Activated T-helper 17 cell treated with anti-CD3 and anti-CD28 coated beads, Interleukin-2, amount 50 U/mL, for 72 hours (primary cell): ENCODE measurements at places on chromosomes 4 and X. TPM values are rescaled to one million over a fixed set of nuclear protein-coding genes. Genes with fewer than 3 reads are reported as not detected.

GRCh38 chrX:64093761-64094160, 111.7 kb downstream of the AMER1 start:
- no peak for ATAC-seq

DNA sequence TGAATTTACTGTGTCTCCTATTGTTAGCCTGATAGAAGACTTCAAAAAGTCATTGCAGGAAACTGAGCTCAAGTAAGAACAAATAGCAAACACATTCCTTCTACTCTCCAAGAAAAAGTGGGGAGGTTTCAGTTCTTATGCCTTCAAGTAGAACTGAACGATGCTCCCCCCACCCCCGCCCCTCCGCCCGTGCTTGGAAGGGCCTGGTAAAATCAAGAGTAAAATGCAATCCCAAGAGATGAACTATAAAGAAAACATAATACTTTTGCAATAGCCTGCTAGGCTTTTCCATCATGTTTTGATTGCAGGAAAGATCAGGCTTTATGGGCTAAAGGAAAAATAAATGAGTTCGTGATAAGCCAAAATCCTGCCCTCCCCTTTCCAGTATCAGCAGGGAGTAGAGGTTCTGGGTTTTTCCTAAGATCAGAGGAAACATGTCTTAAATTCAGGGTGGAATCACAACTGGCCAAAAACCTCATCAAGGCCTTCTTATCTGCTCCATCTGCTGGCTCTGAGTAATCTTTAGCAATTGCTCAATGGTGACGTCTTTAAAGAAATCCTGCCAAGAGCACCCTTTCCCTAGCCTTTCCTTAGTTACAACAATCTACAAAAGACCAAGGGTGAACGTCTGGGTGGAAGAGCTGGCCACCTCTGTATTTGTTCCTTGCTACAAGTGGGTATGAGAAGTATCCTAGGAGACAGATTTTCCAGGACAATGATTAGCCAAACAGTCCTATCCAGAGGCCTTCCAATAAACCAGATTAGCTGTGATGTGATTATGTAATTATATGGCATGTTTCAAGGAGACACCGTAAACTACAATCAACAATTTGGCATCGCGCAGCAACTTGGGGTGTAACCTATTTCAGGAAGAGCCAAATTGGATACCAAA, 66.3 kb upstream of the FAM9C start:
- ATAC-seq: peak; percentile 34

DNA sequence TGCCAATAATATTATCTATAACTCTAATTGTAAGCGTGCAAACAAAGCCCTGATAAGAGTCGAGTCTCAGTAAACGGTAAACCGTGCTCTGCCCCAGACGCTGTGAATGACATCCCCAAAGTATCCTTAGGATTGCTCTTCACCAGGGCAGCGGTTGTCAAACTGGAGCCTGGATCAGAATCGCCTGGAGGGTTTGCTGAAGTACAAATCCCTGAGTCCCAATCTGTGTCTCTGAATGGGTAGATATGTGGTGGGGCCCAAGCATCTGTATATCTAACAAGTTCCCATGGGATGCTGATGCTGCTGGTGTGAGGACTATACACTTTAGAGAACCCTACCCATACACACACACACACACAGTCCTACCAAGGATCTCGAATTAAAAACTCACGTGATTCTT, 813 bp upstream of the APBB2 start:
- ATAC-seq: no peak

PCYT1B gene
- 0.19 TPM for total RNA-seq

ADGRG4 gene
- total RNA-seq: not detected

DNA sequence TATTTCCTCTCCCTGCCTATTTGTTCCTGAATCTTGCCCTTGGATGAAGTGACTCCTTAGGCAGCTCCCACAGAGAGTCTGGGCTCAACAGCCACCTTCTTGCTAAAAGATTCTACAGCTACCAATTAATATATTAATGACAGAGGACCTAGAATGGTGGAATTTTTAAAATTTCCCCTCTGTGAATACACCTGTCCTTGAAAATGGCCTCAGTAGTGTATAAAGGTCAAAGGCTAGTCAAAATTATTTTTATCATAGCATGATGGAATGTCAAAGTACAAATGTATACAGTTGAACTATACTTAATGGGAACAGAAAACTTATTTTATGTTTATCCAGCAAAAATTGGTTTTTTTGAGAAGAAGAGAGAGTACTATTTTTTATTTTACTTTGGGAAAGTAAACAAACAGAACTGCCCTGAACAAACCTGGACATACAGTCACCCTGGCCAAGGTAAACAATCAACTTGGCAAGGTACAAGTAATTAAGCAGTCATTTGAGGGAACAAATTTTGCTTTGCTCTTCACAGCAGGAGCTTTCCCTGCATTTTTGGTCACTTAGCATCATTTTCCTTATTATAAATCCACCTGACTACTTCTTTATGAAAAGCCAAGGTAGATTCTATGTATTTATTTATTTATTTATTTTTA, 250.8 kb downstream of the INPP4B start:
- no peak for ATAC-seq

GRCh38 chr4:41460641-41461040, 77.3 kb upstream of the LIMCH1 start:
- ATAC-seq: no peak

DNA sequence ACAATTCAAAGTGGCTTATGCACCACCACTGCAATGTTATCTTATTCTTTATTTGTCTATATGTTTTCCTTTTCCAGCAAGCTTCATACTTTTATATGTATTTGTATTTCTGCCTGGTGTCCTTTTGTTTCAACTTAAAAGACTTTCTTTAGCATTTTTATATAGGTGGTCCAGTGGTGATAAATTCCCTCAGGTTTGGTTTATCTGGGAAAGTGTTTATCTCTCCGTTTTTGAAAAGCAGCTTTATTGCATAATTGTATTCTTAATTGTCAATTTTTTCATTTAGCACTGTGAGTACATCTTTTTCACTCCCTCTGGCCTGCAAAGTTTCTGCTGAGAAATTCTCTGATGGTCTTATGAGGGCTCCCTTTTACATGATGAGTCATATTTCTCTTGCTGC, 479.0 kb upstream of the GRID2 start:
- ATAC-seq: no peak

- ATAC-seq: peak; percentile 71
Observed at GRCh38 chrX:124211312-124211942, 121.0 kb upstream of the TEX13D start.

GRCh38 chr4:100147684-100148083, 42.6 kb downstream of the DDIT4L start:
- ATAC-seq: no peak

DNA sequence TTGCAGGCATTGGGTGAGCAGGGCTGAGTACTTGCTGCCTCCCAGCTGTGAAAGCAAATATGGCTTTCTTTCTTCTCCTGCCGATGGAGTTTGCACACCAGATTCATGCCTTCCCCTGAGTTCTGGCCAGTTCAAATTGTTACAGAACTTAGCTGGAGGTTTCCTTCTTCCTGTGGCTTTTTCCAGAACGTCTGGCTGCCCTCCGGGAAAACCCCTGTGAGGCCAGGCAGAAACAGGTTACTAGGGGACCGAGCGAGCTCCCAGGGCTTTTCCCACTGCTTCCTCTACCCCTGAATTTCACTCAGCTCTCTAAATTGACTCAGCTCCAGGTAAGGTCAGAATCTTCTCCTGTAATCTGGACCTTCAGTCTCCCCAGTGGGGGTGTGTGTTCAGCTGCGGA, 482.4 kb downstream of the C4orf33 start:
- ATAC-seq: no peak

DNA sequence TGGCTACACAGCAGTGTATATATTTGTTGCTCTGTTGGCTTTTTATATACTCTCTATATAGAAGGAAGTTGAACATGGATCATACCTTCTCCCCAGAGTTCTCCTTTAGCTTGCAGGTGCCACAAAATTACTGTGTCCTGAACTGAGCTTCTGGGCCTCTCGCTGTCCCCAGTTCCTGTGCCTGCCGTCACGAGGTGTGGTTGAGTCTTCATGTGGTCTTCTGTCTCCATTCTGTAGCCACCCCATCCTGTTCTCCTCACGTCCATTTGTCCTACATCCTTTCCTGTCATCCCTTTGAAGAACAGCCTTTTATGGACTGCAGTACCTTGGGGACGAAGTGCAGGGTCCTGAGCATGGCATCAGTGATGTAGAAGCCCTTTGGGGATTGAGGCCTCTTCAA, 14.5 kb downstream of the TMEM131L start:
- ATAC-seq: no peak

USP27X gene
- total RNA-seq: 1.1 TPM

DNA sequence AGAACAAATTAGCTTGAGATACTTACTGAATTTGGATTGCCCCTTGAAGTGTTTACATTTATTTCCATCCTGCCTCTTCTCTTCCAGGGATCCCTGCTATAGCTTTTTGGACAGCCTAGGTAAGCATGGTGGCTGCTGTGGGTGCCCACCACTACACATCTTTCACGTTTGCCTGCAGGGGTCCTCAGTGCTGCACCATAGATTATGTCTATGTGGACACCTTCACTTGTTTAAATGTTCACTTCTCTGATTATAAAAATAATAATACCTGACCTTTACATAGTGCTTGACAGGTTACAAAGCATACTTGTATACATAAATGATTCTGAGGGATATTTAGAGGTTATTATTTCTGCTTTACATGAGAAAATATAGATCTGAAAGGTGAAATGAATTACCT, 67.9 kb upstream of the SLC4A4 start:
- ATAC-seq: no peak

DNA sequence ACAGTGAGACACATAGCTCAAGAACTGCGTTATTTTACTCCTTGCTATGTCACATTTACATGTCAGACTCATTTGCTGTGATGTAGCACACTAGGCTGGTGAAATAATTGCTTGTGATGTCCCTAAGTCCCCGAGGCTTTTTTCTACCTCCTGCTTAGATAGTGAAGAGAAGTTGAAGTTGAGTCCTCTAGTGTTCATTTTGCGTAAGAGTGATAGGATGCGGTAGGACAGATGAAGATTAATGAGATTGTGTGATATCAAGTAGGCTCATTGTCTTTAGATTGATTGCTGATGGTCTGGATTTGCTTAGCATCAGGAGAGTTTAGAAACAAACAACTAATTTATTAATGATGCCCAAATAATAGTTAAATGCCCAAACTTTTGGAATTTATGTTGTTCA, 173.6 kb upstream of the NUDT6 start:
- no peak for ATAC-seq

POU3F4 gene
- total RNA-seq: not detected

EVC2 gene
- total RNA-seq: 4.0 TPM

- no peak for ATAC-seq
Observed at GRCh38 chrX:116318672-116319071, 117.7 kb upstream of the SLC6A14 start.

DNA sequence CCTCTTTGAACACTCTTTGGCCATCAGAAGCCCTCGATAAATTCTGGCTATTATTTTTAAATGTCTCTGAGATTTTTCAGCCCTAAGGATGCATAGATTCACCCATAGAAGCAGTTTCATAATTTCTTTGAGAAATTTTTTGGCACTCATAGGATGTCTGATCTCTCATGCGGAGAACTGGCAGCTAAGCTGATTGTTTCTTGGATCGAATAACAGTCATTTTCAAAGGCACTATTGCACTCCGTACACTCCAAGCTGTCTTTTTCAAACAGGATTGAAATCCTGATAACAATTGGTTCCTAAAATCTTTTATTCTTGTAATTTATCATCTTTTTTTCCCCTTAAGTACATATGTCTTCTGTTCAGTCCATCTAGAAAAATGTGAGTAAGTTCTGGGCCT, 411.9 kb downstream of the SPOCK3 start:
- no peak for ATAC-seq

GRCh38 chr4:8830056-8830455, 41.6 kb downstream of the HMX1 start:
- ATAC-seq: no peak

GRCh38 chrX:74270393-74270792, 33.6 kb upstream of the ZCCHC13 start:
- ATAC-seq: no peak

DNA sequence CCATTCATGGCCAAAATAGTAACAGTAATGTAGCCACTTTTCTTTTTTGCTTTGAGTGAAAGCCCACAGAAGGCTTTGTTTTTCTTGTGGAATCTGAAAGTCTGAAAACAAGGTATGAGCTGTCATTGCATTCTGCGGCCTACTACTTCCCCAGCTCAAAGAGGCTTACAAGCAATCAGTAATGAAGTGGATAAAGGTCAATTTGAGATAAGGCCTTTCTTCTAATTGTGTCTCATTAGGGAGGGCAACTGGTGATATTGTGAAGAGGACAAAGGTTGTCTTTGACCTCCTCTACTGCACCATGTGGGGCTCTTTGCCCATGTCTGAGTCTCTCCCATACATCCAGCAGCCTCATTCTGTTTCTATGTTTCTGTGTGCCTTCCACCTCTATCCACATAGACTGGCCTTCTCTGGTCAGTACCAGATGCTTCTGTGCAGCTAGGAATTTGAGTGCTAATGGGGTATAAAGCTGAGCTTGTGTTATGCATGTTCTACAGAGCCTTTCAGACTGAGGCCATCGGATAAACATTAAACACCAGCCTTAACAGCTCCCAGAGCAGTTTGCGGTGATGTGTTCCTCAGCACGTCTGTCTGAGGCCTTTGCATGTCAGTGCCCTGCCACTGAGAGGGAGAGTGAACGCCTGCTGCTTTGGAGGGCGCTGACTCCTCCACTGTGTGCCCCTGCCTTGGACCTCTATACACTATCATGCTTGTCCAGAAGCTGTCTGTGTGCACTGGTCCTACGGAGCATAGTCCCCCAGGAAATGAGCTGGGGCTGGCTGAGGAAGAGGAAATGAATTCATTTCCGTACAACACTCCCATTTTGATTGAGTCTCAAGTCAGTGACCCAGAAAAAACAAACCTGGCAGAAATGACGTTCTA, 80.2 kb downstream of the SH2D1A start:
- no peak for ATAC-seq

- no peak for ATAC-seq
Observed at GRCh38 chr4:37948542-37948941, 11.7 kb upstream of the PTTG2 start.

DNA sequence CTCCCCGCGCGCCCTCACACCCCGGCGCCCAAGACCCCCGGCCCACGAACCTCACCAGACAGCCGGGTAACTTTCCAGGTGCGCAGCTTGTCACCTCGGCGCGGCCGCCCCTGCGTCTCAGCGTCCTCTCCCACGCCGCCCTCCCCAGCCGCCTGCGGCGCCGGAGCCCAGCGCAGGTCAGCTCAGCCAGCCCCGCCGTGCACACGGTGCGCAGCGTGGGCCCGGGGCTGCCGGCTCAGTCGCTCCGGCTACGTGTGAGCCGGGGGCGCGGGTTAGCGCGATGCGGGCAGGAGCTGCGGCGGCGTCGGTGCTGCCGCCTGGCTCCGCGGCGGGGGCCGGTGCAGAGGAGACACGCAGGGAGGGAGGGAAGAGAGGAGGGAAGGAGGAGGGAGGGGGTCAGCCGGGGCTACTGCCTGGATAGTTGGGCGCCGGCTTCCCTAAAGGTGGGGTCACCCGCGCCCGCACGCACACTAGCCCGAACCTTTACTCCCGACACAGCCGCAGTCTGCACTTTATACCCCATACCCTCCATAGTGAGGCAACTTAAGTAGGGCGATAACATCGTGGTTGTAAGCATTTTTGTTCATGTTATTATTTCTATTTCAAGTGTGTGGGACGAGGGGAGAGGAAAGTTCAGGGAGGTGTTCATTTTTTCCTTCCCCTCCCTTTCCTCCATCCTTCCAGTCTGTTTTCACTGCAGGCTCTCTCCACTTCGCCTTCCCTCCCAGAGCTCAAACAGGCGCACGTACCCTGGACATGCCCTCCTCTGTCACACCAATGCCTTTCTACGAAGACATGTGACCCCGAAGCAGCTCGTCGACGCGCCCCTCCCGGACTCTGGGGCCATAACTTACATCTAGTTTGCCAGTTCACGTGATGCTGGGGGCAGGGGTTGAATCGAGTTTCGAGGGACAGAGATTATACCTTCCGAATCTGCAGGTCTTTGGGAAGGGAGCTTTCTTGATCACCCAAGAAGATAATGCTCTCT, at the start of gene PRKG2:
Gene PRKG2, minus strand, starts transcription at position 342 of the 988 bp plus-strand sequence. CDS start 10,175 bp downstream, outside the sequence.
- ATAC-seq: peak; percentile 18
